ENCODE measurements at places on chromosomes 6 and 20.

DNA sequence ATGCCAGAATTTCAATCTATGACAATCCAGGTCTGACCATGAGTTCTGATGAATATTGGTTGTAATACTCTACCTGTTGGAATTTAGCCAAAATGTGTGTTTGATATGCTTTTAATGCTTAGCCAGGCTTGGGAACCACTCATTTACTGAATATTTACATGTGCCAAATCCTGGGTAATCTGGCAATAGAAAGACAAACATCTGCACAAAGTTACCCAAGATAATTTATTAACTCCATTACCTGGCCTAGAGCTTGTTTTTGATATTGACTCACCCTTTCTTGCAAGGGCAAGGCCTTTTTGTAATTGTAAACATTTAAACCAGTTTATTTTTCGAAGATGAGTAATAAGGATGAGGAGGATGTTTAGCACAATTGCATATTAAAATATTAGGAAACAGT, 13.5 kb upstream of the CD2AP start:
- DNase-seq, result no peak

DNA sequence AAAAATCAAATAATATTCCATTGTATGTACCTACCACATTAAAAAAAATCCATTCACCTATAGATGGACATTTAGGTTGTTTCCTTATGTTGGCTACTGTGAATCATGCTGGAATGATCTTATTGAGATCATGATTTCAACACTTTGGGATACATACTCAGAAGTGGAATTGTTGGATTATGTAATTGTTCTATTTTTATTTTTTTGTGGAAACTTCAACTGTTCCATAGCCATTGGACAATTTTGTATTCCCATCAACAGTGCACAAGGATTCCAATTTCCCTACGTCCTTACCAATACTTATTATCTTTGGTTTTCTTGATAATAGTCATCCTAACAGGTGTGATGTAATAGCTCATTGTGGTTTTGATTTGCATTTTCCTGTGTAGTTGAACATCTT, 834.0 kb downstream of the MAFB start:
- DNase-seq, result no peak

GRCh38 chr6:36201612-36202011, 5.1 kb downstream of the BRPF3 start:
- no peak for DNase-seq

- DNase-seq, result no peak
Measured at GRCh38 chr20:44862286-44862685, 23.2 kb upstream of the YWHAB start.

- DNase-seq, result no peak
Measured at GRCh38 chr20:63411898-63412631, 50.9 kb upstream of the CHRNA4 start.

DNA sequence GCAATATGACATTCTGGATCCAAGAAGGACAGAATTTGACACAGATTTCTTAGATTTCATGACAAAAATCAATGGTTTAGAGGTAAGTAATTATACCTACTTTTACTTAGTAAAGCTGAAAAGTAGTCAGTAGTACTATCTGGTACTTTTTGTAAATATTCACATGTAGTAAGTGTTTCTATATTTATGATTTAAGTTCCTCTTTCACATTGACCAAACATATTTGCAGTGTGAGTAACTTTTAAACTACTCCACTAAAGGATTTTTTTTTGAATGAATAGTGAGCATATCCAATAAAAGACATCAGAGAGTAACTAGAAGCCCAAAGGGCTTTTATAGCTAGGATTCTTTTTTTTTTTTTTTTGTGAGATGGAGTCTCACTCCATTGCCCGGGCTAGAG, 60.8 kb downstream of the DNAH8 start:
- DNase-seq, result no peak

GRCh38 chr6:5729080-5729434, 277.7 kb downstream of the NRN1 start:
- no peak for DNase-seq

All from stimulated activated CD8-positive, alpha-beta memory T cell treated with anti-CD3 and anti-CD28 coated beads, Interleukin-4, amount 100 ng/mL, for 4 hours (primary cell).